ENCODE measurements at places on chromosomes 3 and 15.

- DNase-seq, result no peak
Measured at GRCh38 chr3:35745802-35746484, 106.6 kb downstream of the ARPP21 start.

DNA sequence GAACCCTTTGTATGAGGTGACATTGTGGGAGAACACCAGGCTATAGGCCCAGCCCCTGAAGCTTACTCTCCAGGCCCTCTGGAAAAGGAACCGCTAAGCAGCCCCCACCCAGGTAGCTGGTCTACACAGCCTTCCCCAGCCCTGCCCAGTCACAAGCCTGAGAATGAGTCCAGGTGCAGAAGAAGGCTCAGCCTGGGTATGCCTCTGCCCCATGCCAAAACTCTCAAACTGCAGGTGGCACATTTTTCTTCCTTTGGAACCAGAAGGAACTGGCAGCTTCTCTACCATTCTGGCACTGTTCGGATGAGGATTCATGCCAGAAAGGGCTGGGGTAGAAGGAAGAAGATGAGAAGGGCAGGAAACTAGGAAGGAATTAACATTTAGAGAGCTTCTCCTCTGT lies 23.7 kb upstream of the TBC1D21 start:
- no peak for DNase-seq

DNA sequence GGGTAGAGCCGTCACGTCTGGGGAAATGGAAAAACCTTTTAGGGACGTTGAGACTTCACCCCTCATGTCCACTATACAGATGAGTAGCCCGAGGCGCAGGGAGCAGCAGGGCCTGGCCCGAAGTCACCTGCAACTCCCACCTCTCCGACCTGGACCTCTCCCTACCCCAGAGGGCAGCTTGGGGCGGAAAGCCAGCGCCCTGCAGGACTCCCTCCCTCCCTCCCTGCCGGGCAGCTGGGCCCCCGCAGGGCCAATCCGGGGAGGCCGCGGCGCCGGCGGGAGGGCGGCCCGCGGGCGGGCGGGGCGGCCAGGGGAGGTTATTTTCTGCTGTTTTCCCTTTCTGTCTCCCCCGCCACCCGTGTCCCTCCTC lies 2.0 kb downstream of the WNT7A start:
- DNase-seq, result no peak

GRCh38 chr15:68204361-68204760 lies 771 bp downstream of the CALML4 start:
- DNase-seq, result no peak

GRCh38 chr15:42984493-42985034 lies 64.0 kb upstream of the TTBK2 start:
- DNase-seq, result no peak

DNA sequence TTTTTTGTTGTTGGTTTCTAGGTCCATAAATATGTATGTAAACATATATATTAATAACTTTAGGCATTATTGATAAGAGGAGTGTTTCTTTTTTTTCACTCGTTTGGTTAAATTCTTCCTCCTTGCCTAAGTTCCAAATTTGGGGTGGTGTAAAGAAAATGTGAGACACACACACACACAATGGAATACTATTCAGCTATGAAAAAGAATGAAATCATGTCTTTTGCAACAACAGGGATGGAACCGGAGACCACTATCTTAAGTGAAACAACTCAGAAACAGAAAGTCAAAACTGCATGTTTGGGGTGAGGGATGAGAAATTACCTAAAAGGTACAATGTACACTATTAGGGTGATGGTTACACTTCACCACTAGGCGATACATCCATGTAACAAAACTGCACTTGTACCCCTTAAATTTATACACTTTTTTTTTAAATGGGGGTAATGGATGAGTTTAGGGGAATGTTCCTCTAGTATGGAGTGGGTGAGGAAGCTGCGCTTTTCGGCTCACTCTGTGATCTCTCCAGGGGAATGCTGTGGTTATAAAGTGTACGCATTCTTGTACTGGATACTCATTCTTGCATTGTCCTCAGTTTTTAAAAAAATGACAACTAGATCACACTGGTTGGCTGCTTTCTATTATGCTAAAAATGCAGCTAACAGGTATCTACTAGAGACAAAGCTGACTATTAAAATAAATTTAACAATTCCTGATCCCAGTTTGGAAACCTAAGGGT lies 50.8 kb upstream of the PPARG start:
- no peak for DNase-seq

GRCh38 chr15:93162560-93162959 lies 73.5 kb upstream of the RGMA start:
- DNase-seq, result no peak

DNA sequence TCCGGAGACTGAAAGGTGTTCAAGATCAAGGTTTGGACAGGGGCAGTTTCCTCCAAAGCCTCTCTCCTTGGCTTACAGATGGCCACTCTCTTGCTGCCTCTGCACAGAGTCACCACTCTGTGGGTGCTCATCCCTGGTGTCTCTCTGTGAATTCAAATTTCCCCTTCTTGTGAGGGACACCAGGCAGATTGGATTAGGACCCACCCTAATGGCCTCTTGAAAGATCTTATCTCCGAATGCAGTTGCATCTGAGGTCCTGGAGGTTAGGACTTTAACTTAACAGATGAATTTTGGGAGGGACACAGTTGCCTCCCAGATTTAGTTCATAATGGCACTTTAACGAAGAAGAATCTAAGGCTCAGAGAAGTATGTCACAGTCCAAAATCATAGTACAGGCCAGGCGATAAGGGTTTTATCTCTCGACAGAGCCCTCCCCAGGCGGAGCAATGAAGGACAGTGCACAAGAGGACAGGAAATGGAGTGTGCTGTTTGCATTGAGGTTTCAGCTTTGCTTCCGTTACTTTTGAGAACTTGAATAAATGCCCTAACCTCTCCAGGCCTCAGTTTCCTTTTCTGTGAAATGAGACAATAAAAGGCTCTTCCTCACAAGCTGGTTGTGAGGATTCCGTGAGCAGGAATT lies 38.9 kb upstream of the KIF23 start:
- DNase-seq, result no peak

- DNase-seq, result no peak
Measured at GRCh38 chr15:53835309-53835708, 75.8 kb upstream of the WDR72 start.

GRCh38 chr3:53120336-53120735 lies 9.9 kb downstream of the RFT1 start:
- DNase-seq, result no peak

DNA sequence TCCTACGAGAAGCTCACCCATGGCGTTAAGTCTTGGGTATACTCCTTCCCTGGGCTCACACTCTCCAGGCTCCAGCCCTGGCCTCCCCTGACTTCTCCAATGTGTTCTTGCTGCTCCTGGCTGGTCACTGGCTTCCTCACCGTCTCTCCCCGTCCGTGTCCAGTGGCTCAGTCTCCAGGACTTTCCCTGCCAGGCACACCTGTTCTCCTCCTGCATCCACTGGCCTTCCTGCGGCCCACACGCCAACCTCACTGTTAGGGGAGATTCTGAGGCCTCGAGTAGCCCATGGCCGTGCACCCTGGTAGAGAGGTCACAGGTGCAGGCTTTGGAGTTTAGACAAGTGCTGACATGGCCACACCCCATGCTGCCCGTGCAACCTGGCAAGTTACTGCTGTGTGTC lies 91.9 kb upstream of the SNRPA1 start:
- no peak for DNase-seq

DNA sequence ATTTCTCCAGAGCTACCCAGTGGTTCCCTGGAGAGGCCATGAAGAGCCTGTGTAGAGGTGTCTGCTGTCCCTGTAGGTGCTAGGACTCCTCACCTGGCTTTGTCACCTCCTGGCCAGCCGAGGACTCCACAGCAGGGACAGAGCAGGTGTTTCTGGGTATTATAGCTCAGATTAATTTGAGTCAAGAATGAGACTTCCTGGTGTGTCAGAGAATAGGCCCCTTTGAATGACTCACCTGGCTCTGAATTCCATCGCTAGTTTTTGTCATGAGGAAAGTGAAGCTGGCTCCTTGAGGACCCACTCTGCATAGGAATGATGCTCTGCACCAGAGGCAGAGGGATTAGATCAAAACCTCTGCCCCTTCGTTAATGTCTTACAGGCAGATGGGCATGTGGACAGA lies 167.5 kb upstream of the TOPAZ1 start:
- no peak for DNase-seq

DNA sequence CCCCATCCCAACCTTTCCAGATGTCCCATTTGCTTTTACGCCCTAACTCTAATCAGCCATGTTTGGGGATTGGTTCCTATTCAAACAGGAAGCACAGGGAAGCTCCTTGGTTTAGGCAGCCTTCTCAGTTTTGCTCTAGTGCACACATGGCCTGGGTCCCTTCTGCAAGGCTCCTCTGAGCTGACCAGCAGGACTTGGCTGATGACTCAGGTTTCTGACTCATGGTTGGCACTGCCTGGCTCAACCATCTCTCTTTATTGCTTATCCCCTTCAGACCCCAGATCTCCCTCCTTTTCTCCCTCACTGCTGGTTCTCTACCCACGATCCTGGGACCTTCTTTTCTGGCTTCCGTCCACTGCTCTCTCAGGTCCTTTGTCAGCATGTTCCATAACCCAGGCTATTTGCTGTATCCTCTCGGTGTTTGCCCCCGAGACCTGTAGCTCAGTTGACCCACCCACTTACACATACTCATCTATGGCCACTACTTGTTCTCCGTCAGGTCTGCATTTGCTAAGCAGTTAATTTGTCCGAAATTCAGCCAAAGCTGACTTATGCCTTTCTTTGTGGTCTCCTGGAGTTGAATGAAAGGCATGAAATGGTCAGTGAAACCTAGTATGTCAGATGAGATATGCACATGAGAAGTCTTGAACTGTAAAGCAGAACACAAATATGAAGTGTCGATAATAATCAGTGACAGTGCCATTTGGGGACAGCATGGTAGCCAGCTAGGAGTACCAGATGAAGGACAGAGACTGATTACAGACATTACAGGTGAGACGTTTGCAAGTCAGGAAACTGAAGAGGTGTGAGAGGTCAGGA lies 323.5 kb upstream of the ROPN1 start:
- DNase-seq, result no peak

DNA sequence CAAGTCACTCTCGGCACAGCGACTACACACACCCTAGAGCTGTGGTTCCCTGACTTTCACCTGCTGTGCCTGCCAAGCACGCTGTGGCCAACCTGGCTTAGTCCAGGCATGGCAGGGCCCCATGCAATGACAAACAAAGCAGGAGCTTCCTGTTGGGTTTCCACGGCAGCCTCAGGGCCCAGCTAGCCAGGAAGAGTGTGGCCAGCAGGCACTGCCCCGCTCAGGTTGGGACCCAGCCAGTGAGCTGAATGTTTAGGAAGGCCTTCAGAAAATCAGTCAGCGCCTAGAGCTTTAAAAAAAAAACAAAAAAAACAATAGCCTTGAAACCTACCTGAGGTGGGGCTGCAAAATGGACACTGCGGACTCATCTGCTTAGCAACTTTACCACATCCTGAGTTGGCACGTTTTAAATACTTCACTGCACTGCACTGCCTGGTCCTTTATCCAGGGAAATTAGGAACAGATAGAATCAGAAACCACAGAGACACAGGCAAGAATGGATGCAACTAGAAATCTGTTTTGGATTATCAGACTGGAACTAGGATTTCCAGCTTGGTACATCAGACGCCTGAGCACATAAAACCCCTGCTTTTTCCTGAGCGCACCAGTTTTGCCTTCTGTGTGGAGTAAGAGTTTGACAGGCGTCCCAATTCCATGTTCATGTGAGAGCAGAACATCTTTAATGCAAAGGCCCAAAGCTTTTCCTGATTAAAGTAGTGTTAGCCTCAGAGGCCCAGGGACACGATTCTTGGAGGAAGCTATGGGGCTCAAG lies 36.2 kb upstream of the LDHAL6B start:
- no peak for DNase-seq

DNA sequence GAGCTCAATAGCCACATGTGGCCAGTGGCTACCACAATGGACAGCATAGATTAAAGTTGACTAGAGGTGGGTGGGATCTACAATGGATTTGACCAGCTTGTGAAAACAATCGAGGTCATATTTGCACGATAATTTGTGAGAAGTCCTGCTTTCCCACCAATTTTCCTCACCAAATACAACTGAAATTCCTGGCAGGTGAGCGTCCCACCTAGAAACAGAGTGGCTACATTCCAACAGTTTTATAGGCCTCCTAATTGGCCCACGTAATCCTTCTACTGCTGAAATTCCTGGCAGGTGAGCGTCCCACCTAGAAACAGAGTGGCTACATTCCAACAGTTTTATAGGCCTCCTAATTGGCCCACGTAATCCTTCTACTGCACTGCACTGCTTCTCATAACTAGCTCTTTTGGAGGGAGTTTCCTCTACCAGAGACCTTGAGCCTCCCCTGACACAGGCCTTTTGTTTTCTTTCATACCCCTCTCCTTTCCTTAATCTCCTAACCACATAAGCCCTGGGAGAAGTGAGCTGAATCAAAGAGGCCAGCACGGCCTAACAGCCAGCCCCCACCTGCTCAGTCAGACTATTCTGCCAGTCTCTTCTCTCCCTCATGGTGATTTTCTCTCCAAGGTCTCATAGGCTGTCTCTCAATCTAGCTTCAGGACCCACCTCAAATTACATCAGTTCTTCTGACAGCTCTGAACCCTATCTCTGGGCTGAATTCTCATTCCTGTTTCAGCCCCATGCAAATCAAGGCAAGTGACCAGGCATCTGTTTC lies 80.2 kb downstream of the BFSP2 start:
- no peak for DNase-seq

GRCh38 chr3:79761441-79761840 lies 6.4 kb downstream of the ROBO1 start:
- no peak for DNase-seq

GRCh38 chr3:184314700-184315542 lies 515 bp downstream of the EIF4G1 start:
- peak; percentile 27 for DNase-seq

GRCh38 chr3:72862314-72863090 lies 14.3 kb upstream of the SHQ1 start:
- DNase-seq, result no peak

DNA sequence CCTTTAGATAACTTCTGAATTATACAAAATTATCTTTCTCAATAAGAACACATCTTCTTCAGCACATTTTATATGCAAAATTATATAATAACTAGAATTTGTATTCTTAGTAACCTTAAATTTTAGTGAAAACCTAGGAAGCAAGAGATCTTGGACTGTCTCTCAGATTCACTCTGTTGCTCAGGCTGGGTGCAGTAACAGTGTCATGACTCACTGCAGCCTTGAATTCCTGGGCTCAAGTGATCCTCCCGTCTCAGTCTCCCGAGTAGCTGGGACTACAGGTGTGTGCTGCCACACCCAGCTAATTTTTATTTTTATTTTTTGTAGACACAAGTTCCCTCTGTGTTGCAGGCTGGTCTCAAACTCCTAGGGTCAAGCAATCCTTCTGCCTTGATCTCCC lies 29.9 kb downstream of the MKRN3 start:
- DNase-seq, result no peak

GRCh38 chr3:13277196-13277813 lies 142.8 kb downstream of the NUP210 start:
- no peak for DNase-seq
